ENCODE measurements at places on chromosomes 16 and 17.

GRCh38 chr16:3611146-3611975, at the start of gene SLX4:
Gene SLX4 (minus strand): TSS chr16:3611606. CDS start chr16:3608964, 2,642 bp downstream.
- peak; percentile 74 for DNase-seq

DNA sequence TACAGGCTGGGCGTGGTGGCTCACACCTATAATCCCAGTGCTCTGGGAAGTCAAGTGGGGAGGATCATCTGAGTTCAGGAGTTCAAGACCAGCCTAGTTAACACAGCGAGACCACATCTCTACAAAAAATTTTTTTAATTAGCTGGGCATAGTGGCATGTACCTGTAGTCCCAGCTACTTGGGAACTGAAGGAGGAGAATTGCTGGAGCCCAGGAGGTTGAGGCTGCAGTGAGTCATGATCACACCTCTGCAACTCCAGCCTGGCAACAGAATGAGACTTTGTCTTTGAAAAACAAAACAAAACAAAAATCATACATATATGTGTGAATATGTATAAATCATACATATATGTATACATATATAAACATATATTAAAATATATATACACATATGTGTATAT, 54.1 kb upstream of the MARCHF10 start:
- DNase-seq: no peak

DNA sequence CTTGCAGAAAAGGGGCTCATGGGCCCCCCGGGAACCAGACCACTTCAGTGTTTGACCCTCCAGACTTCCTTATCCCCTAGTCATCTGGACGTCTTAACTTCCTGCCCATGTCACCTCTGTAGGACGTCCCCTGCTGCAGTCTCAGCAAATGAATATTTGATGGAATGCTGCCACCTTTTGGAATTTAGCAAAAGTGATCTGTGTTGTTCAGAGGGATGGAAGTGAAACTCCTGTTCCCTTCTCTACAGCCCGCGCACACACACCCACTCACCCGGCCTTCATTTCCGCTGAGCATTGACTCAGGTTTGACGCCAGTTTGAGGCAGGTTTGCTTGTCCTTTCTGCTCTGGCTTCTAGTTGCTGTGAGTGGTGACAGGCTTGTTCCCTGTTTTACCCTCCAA, 507.2 kb upstream of the EEF2KMT start:
- no peak for DNase-seq

- DNase-seq: no peak
Measured at GRCh38 chr16:21982108-21982507, 18.8 kb downstream of the PDZD9 start.

DNA sequence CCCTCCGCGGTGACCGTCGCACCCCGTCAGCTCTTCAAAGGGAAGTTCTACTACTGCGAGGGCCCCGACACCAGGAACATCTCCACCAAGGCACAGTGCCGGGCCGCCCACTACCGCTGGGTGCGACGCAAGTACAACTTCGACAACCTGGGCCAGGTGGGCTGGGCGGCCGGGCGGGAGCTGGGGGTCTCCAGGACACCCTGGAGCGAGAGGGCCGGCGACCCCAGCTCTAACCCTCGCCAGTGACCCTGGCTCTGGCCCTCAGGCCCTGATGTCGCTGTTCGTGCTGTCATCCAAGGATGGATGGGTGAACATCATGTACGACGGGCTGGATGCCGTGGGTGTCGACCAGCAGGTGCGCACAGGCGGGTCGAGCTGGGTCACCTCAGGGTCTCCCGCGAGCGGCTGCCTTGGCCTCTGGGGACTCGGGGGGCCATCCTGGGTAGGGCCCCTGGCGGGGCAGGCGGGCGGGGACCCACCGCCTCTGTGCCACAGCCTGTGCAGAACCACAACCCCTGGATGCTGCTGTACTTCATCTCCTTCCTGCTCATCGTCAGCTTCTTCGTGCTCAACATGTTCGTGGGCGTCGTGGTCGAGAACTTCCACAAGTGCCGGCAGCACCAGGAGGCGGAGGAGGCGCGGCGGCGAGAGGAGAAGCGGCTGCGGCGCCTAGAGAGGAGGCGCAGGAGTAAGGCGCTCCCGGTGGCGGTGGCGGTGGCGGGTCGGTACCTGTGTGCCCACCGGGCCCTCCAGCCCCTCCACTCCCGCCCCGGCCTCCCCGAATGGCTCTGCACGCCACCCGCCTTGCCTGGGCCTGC, 13.4 kb downstream of the TPSG1 start:
- DNase-seq: no peak

Measured in activated T-helper 1 cell treated with anti-CD3 and anti-CD28 coated beads, Interleukin-2, amount 50 U/mL, for 16 hours (primary cell).